Daoy (cell line): ENCODE measurements at places on chromosomes 5 and 9. TPM values are rescaled to one million over a fixed set of nuclear protein-coding genes. Genes with fewer than 3 reads are reported as not detected.
A peak's percentile ranks its signal among the peaks of the same experiment; 100 is the strongest.

DNA sequence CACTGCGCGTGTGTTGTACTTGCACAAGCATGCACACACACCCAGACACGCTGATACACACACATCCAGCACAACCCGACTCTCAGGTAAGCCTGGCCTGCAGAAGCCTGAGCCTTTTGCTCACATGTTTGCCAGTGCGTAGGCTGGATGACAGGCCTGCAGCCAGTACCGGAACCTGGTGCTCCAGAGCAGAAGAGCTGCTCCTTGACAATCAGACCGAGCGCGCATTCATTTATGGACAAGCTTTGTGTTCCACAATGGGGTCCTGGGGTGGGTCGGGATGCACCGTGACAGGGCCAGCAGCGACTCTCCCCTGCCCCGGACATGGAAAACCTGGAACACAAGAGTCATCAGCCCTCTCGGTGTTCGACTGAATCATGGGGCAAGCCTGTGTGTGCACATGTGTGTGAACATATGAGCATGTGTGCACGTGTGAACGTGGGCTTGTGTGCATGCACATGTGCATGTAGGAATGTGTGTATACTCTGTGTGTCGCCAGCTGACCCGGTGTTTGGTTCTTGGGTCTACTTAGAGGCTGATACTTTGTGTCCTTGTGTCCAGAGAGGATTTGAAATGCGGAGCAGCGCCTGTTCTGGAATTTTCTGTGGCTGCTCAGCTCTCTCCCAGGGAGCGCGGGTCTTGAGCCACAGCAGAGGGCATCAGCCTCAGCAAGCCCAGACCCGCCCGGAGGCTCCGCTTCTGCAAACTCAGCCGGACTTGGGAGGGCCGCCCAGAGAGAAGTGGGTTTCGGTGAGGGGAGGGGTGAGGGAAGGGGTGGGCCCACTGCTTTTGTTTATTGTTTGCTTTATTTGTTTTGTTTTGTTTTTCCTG, 32.2 kb downstream of the IRX4 start:
- DNase-seq, result no peak

GRCh38 chr9:115522912-115523311, 405.0 kb upstream of the TNC start:
- DNase-seq, result no peak

The GPR150 gene
- 0.29 TPM in 1 of 2 replicates, not detected in the other for total RNA-seq

The DIMT1 gene
- 69.3 and 83.0 TPM in 2 replicates for total RNA-seq

The NR5A1 gene
- total RNA-seq, result not detected in 2 replicates

The PRR16 gene
- 1.3 and 3.3 TPM in 2 replicates for total RNA-seq

DNA sequence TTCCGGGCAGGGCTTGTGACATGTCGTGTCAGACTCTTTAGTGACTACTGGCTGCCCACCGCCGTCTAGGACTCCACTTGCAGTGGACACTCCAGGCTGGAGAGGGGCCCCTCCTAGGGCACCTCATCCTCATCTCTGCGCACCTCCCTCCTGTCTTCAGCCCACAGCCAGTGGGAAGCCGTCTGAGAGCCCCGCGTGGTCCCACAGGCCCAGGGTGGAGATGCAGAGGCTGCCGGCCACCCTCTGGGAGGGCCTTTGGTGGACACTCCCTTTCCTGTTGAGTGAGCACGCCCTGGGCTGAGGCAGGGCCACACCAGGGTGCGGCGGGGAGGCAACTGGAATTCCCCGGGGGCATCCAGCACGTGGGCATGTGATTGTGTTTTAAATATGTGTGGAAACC, 80.5 kb downstream of the IRX2 start:
- peak; percentile 58 for DNase-seq

DNA sequence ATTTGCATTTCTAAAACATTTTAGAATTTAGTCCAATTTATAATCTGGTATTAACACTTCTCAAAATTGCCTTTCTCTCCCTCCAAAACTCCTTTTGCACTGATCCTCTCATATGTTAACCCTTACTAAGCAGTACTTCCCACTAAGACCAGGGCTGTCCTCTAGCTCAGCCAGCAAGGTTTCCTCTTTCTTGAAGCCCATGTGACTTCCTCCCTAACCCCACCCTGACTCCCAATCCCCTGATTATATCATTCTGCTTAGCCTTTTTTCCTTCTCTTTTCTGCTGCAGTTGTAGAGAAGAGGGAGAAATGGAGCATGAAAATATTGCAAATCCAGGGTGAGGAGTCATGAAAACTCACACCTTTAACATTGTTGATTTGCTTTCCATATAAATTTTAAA, 241.7 kb downstream of the MCTP1 start:
- no peak for DNase-seq

- peak; percentile 23 for DNase-seq
Observed at GRCh38 chr5:124888050-124888506, 141.6 kb upstream of the ZNF608 start.

DNA sequence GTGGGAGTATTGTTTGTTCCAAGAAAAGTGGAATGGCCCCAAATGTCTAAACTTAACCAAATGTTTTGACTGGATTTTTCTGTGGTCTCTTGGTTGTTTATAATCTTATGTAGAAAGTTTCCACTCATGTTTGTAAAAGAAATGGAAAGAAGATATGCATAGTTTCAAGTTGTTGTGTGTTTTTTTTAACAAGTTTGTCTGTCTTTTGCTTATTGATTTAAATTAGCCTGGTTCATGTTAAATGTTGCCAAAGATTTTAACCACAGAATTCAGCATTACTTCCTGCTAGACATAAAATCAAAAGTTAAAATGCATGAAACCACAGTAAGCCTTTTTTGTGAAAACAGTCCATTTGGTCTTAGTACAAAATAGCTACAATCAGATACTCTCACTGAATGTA, 14.0 kb downstream of the PPWD1 start:
- DNase-seq, result no peak

GRCh38 chr5:28602429-28602828, 1564.0 kb upstream of the CDH9 start:
- no peak for DNase-seq

The IRGM gene
- total RNA-seq, result 0.51 TPM in 1 of 2 replicates, not detected in the other

The COL23A1 gene
- total RNA-seq, result 21.7 and 27.1 TPM in 2 replicates
